ENCODE measurements at places on chromosomes 13 and 19.

- H3K36me3 ChIP-seq = no peaks in the 10 kb centered on the region
- no peak overlapping the region for H3K4me3 ChIP-seq
- H3K27ac ChIP-seq = no peak overlapping the region
- peaks cover 3% of the 10 kb centered on the region for H3K27me3 ChIP-seq
- no peaks in the 10 kb centered on the region for H3K4me1 ChIP-seq
Measured at GRCh38 chr13:100899720-100900316, 225.2 kb upstream of the TMTC4 start.

GRCh38 chr13:73870970-73871935 is 263.0 kb downstream of the KLF12 start:
- no peaks in the 10 kb centered on the region for H3K4me1 ChIP-seq
- H3K36me3 ChIP-seq = no peaks in the 10 kb centered on the region
- H3K27me3 ChIP-seq = no peaks in the 10 kb centered on the region
- no peak overlapping the region for H3K27ac ChIP-seq

DNA sequence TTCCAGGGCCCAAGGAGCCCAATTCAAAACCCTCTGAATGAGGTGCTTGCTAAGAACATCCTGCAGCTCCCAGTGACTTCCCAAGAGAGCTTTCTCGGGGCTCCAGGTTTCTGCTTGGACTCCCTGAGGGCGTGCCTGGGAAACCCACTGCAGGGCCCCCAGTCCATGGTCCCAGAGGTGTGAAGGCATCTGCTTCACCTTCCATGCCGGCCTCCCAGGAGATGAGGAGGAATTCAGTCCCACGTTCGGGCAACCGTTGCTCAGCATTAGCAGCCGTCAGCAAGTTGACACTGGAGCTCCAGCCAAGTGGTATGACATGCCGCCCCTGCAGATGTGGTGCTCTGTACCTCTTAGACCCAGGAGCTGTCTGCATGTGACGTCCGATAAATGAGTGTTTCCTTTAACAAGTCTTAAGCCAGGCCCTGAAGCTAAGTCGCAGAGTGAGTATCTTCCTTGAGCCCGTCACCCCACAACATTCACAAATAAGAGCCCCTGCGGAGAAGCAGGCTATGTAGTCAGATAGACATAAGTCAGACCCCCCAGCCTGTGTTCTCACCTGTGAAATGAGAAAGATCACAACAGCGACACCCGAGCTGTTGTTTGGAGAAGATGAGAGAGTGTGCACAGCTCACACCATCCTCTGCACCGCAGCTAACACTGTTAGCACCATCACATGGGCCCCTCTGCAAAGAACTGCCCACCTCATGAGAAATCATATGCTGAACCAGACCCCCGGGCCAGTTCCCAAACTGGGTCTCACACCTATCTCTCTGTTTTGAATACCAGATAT is 150.3 kb downstream of the KATNAL1 start:
- H3K4me3 ChIP-seq = no peak overlapping the region
- H3K4me1 ChIP-seq = peaks cover 1% of the 10 kb centered on the region
- H3K36me3 ChIP-seq = no peaks in the 10 kb centered on the region

DNA sequence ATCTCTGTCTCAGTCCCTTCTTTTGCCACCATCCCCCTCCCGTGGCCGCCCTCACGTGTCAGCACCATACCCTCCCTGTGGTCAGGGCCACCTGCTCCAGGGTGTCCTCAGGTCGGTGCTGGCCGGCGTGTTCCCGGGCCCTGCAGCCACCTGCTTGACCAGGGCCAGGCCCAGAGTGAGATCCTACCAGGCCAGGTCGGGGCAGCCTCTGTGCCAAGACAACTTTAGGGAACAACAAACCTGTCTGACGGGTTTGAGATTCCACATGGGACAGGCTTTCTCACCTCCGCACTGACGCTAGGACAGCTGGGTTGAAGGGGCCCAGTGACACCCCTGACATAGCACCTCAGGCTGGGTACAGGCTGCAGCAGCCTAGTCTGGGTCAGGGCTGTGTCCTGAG is 7.5 kb upstream of the SBNO2 start:
- no peak for DNase-seq
- H3K4me3 ChIP-seq = no peak overlapping the region
- peaks cover 3% of the 10 kb centered on the region for H3K4me1 ChIP-seq
- H3K36me3 ChIP-seq = no peaks in the 10 kb centered on the region
- H3K27ac ChIP-seq = no peak overlapping the region
- H3K27me3 ChIP-seq = no peaks in the 10 kb centered on the region

- no peaks in the 10 kb centered on the region for H3K36me3 ChIP-seq
- no peaks in the 10 kb centered on the region for H3K27me3 ChIP-seq
- no peak for DNase-seq
- no peaks in the 10 kb centered on the region for H3K4me1 ChIP-seq
- H3K4me3 ChIP-seq = no peak overlapping the region
Measured at GRCh38 chr13:68099631-68100030, 869.5 kb upstream of the PCDH9 start.

Measured in neuronal stem cell (in vitro differentiated cells).